Activated T-cell treated with anti-CD3 and anti-CD28 coated beads, Interleukin-2, amount 50 U/mL, for 48 hours (primary cell): ENCODE measurements at places on chromosomes 1 and 21.

DNA sequence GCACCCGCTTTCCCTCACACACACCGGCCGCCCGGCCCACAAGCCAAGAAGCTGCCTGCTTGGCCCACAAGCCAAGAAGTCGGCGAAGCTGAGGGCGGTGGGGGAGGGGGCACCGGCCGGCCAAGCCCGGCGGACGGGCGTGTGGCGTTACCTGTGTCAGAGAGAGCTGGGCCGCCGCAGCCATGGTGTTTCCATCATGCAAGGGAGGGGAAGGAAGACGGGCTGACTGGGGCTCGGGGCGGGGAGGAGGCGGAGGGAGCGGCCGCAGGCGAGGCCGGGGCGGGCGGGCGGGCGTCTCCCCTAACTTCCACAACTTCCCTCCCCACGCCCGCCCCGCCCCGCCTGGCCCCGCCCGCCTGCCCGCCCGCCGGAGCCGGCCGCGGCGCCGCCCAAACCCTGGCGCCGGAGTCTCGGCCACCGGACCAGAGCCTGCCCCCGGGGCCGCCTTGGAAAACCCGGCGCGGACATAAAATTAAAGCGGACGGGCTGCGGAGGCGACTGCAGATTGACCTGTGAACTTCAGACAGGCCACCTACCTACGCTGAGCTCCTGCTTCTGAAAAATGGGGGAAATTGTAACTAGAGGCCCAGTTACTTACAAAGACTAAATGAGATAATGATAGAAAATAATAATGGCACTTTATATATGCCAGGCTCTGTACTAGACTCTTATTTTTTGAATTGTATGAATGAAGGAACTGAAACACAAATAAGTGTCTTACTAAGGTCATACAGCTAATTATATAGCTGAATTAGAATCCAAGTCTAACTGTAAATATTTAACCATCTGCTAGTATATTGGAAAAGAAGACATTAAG, at the start of gene EPS15:
TSS of gene EPS15 (minus strand) at position 219 of the 817 bp plus-strand sequence. CDS start at position 184, 35 bp downstream.
- DNase-seq: peak; percentile 94

DNA sequence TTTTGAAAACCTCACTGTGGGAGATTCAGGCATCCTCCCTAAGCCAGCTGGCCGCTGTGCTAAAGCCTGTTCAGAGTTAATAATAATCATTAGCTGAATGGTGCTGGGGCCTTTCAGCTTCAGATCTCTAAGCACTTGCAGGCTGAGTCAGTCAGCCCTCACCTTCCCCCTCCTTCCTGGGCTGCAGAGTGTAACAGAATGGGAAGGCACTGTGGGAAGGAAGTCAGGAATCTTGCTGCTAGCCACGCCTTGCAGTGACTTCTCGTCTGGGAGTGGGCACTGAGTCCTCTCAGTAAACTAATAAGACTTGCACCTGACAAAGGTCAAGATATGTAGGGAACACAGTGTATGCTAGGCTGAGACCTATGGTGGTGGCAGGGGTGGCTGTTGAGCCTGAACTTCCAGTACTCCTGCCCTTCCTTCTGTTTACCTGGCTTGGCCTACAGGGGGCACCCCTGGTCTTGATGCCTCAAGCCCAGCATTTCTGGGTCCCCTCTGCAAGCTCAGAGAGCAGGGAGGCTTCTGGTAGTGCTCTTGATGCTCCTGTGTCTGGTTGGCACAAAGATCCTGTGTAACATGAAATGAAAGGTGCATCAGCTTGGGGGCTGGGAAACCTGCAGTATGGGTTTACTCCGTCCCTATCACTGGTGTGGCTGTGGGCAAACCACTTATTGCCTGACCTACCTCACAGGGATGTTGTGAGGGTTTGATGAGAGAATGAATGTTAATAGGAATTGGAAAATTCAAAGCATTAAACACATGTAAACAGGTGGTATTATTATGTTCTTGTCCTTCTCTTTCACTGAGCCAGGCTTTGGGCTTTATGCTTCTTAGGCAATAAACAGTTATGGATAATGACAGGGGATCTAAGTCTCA, 6.0 kb downstream of the CYB561D1 start:
- DNase-seq: peak; percentile 73

DNA sequence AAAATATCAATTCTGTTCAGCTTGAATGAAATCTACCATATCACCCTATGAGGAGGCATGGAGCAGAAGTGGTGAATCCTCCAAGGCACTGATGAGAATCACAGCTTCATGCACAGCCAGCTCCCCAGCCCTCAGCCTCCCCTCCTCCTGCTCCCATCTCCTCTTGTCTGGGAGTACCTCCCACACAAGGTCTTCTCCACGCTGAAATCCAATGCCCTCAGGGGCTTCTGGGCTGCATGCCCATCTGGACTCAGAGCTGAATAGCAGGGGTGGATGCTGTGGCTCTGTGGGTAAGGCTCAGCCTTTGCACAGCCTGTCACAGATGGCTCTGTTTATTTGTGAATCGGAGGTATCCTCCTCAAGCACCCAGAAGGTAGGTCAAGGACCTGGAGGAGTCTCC, 48.6 kb downstream of the KCNC4 start:
- DNase-seq: no peak

GRCh38 chr1:234582681-234583301, 27.2 kb downstream of the IRF2BP2 start:
- DNase-seq: no peak

DNA sequence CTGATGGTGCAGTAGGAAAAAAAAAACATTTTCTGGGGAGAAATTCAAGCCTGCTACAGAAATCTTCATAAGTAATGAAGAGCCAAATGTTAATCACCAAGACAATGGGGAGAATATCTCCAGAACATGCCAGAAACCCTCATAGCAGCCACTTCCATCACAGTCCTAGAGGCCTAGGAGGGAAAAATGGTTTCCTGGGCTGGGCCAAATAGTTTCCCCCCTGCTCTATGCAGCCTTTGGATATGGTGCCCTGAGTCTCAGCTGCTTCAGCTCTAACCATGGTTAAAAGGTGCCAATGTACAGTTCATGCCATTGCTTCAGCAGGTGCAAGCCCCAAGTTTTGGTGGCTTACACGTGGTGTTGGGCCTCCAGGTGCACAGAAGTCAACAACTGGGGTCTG, 113.1 kb downstream of the ZNF648 start:
- no peak for DNase-seq

DNA sequence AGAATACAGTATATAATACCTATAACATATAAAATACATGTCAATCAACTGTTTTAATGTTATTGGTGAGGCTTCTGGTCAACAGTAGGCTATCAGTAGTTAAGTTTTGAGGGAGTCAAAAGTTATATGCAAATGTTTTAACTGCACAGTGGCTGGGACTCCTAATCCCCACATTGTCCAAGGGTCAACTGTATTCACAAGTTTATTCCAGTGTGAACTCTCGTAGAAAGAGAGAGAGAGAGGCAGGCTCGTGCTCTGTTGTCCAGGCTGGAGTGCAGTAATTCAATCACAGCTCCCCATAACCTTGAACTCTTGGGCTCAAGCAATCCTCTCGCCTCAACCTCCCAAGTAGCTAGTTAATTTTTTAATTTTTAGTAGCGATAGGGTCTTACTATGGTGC, 66.0 kb downstream of the NRIP1 start:
- no peak for DNase-seq

DNA sequence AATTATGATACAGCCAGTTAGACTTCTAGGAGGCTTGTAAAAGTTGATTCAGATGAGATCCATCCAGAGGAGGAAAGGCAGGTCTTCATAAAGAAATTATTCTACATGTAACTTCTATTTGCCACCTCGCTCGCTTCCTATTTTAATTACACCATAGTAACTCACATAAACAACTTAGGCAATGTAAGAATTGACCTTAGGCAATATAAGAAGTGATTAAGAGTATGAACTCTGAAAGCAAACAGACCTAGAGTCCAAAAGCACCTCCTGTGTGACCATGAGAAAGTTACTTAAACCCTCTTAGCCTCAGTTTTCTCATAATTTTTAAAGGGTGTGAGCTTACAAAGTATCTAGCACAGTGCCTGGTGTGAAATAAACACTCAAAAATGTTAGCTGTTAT, 192.7 kb upstream of the NFIA start:
- no peak for DNase-seq

DNA sequence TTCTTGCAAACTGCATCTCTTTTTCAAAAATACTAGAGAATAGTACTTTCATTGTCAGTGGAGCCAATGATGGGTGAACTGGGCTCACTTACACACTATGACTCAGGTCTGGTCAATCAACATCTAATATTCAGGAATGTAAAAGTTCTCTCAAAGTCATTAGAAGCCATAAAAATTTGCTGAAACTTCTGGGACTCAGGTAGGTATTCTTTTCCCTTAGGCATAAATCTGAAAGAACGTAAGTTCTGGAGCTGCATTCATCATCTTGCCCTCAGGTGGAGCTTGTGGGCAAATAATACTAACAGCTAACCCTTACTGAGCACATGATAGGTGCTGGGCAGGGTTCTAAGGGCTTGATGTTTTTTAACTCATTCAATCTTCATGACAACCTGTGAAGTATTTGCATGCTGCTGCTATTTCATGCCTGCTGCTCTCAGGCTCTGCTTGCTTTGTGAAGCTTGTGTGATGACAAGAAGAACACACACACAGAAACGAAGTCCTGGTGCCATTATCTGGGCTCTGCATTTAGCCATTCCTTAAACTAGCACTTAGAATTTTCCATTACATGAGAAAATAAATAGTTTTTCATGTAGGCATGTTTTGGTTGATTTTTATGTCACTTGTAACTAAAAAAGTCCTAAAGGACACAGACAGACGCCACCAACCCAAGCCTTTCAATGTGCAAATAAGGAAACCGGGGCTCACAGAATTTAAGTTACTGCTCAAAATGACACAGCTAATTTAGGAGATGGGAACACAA, 394.2 kb upstream of the LYPLAL1 start:
- no peak for DNase-seq

- no peak for DNase-seq
These were observed 157.6 kb downstream of the EDEM3 start for GRCh38 chr1:184596950-184597645.

DNA sequence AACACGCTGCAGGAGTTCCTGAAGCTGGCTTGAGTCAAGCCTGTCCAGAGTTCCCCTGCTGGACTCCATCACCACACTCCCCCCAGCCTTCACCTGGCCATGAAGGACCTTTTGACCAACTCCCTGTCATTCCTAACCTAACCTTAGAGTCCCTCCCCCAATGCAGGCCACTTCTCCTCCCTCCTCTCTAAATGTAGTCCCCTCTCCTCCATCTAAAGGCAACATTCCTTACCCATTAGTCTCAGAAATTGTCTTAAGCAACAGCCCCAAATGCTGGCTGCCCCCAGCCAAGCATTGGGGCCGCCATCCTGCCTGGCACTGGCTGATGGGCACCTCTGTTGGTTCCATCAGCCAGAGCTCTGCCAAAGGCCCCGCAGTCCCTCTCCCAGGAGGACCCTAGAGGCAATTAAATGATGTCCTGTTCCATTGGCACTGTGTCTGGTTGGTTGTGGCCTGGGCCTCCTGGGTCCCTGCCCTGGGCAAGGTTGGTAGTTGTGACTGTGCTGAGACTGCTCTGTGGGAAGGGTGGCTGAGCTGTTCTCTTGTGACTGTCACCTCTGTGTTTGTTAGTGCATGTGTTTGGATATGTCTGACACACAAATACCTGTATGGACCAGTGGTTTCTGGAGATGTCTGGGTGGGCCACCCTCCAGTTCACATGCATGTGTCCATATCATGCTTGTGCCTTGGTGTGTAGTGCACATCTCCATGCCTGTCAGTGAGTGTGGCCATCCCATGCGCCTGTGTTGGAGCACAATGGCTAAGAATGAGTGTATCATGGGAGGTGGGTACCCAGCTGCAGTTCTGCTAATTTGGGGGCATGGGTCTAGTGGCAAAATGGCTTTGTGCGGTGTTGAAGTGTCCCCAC, 1.4 kb downstream of the SH3BGRL3 start:
- peak; percentile 46 for DNase-seq
